ENCODE measurements at places on chromosomes 16 and 17.

GRCh38 chr16:48385253-48386150 lies at the start of gene SIAH1:
Gene SIAH1 (minus strand): TSS chr16:48385413. CDS start chr16:48362428, 22,985 bp downstream.
- DNase-seq: no peak

DNA sequence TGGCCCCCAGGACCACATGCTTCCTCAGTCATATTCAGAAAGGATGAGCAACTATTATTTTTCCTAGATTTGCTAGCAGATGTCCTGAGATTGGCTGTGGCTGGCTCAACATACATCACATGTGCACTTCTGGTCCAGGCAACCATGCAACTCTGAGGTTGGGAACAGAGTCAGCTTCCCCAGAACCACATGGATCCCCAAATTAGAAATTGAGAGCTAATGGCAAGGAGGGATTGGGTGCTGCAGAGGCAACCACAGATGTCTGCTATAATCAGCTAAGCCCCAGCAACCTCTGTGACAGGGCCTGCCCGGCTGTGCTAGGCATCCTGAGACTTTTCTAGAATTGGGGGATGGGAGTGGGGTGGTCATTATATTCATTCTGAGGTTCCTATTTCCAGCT lies 33.8 kb upstream of the CLEC18A start:
- no peak for DNase-seq

- DNase-seq: no peak
Measured at GRCh38 chr17:14688134-14688533, 387.3 kb downstream of the HS3ST3B1 start.

DNA sequence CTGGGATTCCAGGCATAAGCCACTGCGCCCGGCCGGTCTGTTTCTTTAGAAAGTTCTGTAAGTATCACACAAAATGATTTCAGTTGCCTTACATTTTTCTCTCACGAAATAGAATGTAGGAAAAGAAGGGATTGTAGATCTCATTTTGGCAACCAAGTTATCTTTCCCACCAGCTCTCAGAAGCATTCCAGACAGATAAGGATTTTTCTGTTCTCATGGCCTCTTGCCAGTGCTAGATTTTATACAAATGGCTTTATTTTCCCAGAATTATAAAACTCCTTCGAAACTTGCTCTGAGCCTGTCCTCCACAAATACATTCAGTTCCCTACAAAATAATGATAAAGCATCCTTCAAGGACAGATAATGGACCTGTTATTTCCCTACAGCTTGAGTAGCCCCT lies 46.9 kb downstream of the LCMT1 start:
- no peak for DNase-seq

- no peak for DNase-seq
Measured at GRCh38 chr17:29549177-29549923, 17.5 kb downstream of the ABHD15 start.

DNA sequence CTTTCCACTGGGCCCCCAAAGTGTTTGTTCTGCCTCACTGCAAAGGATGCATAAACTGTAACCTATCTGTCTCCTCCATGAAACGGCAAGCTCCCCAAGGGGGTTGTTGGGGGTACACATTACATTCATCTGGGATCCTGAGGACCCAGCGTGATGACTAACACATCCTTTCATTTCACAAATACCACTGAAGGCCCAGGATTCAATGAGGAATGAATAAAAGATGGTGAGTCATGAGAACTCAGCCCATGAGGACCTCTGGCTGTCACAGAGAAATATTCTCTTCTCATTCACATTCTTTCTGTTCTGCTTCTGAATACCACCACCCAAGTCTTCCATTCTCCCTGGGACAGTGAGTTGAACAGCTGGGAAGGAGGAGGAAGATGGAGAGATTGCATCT lies 149.8 kb downstream of the RBFOX3 start:
- DNase-seq: no peak

DNA sequence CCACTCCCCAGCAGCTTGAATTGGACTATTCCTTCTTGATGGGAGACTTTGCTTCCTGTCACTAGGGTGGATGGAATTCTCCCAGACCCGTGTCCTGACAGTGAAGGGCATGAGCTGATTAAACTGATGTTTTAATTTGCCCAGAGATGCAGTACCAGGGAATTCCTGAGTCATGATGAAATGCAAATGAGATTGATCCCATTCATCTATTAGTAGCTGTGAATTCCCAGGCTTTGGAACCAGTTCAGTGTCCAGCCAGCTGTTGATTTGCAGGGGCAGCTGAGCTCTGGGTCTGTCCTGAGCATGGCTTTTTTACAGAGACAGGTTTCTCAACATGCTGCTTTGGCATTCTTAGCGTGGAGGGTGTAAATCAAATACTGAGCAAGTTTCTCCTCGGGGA lies 157.9 kb downstream of the PITPNC1 start:
- no peak for DNase-seq

- DNase-seq: no peak
Measured at GRCh38 chr16:11915114-11915643, 577 bp downstream of the GSPT1 start.

DNA sequence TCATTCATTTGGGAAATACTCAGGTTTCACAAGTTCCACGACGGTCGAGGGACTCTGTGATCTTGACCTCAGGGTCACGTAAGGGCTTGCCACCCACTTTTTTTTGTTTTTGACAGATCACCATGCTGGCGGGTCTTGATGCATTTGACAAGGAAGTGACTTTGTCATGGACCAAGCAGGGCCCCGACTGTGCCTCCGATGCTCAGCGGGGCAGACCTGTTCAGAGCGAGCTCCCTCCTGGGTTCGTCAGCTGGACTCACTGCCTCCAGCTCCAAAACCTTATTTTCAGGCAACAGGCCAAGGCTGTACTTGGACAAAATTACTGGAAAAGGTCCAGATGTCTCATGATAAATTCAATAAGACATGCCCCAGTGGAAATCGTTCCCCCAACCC lies 9.0 kb upstream of the CLEC18A start:
- DNase-seq: no peak

DNA sequence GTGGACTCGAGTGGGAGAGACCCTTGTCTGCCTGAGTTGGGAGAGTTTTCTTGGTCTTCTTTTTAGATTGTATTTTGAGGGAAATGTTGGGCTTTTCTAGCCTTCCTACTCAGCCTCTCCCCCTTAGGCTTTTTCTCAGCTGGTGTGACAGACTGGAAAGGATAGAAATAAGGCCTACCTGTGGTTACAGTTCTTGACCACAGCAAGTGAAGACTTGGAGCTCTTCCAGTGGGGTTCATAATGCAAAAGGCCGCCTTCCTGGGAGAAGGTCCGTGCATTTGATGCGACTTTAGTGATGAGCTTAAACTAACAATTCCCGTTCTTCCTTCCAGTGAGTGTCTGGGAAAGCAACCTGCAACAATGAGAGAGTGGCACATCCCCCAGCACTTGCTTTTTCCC lies 56.8 kb downstream of the B9D1 start:
- DNase-seq: no peak

GRCh38 chr17:42704837-42705494 lies 22.6 kb downstream of the CNTNAP1 start:
- no peak for DNase-seq

All from NCI-H1417 treated with DMSO at 0.1 percent for 48 hours (cell line).